ENCODE measurements at places on chromosomes 1 and 21.

DNA sequence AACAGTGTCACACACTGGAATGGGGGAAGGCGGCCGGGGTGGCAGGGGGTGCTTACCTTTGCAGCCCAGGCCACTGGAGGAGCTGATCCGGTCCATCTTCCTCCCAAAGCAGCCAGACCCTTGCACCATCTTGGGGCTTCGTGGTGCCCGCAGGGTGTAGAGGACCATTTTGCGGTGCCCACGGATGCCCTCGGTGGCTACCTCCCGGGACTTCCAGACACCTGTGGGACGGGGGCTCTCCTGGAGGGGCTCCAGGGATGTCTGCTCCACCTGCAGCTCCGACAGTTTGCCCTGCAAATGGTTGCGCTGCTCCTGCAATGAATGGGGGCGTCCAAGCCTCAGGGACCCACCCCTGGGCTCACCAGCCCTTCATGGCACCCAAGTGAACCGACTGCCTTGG is 587 bp downstream of the NPPB start:
- no peak for DNase-seq

- no peak for DNase-seq
These were observed at the start of gene LAMC2 for GRCh38 chr1:183185941-183186490. Gene LAMC2 (plus strand): TSS chr1:183186264. CDS start chr1:183186353, 89 bp downstream.

- no peak for DNase-seq
These were observed 96.5 kb upstream of the WNT4 start for GRCh38 chr1:22239378-22239777.

- no peak for DNase-seq
These were observed 48.9 kb downstream of the HLCS start for GRCh38 chr21:36917471-36918158.

- DNase-seq: no peak
These were observed 529 bp downstream of the EGLN1 start for GRCh38 chr1:231421546-231421970.

- DNase-seq: peak; percentile 87
These were observed 797 bp upstream of the USP1 start for GRCh38 chr1:62436039-62436465.

GRCh38 chr1:88984569-88984968 is 7.9 kb downstream of the KYAT3 start:
- DNase-seq: no peak

- DNase-seq: no peak
These were observed 423.9 kb downstream of the NPHP4 start for GRCh38 chr1:5568321-5568720.

GRCh38 chr1:213369465-213369864 is 318.4 kb downstream of the RPS6KC1 start:
- DNase-seq: no peak

GRCh38 chr1:182286761-182287160 is 104.8 kb downstream of the GLUL start:
- no peak for DNase-seq

- no peak for DNase-seq
These were observed 2.1 kb downstream of the SLC22A15 start for GRCh38 chr1:115978292-115978941.

DNA sequence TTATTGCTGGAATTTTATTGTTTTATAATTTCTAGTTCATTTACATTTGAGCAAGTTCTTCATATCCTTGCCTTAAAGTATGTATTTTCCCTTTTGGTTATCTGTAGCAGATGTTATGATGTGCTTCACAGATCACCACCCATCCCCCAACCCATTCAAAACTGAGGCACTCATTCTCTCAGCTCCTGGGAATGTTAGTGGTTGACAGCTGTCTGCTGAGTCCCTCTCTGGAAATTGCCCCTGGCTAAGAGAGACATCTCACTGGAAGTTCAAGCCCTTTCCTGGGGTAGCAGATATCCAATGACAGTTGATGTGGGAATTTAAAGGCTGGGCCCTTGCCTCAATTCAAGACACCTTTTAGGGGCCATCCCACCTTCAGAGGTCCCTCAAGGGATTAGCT is 4.3 kb upstream of the DPYD start:
- no peak for DNase-seq

GRCh38 chr1:88768816-88769215 is 84.7 kb downstream of the PKN2 start:
- no peak for DNase-seq

DNA sequence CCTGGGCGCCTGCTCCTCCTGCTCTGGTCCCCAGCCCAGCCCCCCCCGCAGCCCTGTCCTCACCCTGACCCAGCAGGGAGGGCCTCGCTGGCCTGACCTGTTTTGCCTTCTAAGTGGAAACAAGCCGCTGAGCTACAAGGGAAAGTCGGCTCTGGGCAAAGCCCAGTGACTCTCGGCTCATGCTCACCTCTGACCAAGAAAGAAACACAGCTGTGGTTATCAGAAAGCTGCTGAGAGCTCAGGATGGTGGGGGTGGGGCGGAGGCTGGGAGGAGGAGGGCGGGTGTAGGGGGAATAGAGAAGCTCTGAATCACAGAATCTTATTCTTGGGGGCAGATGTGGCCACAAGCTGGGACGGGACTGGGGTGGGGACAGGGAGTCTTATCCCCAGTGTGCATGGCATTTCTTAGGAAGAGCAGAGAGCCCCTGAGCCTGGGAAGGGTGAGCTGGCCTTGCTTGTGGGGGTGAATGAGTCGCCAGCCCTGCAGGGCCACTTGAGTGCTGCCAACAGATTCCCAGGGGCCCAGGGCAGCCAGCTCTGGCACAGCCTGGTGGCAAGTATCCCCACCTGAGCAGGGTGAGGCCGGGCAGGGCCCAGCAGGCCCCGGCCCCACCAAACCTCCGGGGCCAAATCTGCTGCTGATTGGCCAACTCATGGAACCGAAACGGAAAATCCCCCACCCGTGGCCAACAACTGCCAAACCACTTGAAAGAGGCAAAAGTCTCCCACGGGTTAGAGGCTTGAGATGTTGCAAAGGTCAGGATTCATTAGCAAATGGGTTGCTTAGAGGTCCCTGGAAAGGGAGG is 120.6 kb downstream of the SPSB1 start:
- no peak for DNase-seq

Measured in stimulated activated CD8-positive, alpha-beta memory T cell treated with anti-CD3 and anti-CD28 coated beads, Interleukin-7, amount 100 ng/mL, for 1 hour (primary cell).